ENCODE measurements at places on chromosomes 3 and 15. TPM values are rescaled to one million over a fixed set of nuclear protein-coding genes. Genes with fewer than 3 reads are reported as not detected.
A peak's percentile ranks its signal among the peaks of the same experiment; 100 is the strongest.

DNA sequence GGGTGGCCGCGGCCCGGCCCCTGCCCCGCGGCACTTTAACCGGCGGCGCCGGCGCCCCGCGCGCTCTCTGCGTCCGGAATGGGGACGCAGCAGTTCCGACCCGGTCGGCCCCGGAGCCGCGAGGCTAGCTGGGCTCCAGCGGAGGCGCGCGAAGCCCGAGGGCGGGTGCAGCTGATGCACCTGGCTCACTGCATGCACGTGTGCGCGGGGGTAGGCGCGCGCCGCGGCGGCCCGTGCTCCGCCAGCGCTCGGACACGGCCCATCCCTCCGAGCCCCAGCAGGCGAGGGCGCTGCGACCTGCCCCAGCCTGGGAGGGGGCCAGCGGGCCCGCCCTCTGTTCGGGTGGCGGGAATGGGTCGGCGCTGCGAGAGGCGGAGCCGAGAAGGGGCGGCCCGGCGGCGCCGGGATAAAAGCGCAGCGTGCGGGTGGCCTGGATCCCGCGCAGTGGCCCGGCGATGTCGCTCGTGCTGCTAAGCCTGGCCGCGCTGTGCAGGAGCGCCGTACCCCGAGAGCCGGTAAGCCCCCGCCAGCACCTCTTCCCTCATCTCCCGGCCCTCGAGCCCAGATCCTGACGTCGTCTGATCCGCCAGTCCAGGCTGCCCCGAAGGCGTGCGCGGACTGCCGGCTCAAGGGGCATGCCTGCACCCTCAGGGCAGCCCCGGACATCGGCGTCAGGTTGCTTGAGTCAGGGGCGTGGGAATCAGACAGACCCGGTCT, at the start of the genes CHDH and IL17RB:
Gene CHDH (minus strand): TSS at position 286 of the 717 bp plus-strand sequence. CDS start 22,411 bp downstream, outside the sequence.
Gene IL17RB (plus strand): TSS at position 435 of the 717 bp plus-strand sequence. CDS start 21 bp downstream, at position 456.
- H3K27ac ChIP-seq: no peak within 1 kb of the TSS
- H3K4me3 ChIP-seq: peak within 1 kb of the TSS; percentile 61
- DNase-seq: peak; percentile 84
- H3K4me1 ChIP-seq: peaks cover 11% of the 10 kb centered on the region
- H3K27me3 ChIP-seq: peaks cover 30% of the 10 kb centered on the region
- no peaks in the 10 kb centered on the region for H3K36me3 ChIP-seq

DNA sequence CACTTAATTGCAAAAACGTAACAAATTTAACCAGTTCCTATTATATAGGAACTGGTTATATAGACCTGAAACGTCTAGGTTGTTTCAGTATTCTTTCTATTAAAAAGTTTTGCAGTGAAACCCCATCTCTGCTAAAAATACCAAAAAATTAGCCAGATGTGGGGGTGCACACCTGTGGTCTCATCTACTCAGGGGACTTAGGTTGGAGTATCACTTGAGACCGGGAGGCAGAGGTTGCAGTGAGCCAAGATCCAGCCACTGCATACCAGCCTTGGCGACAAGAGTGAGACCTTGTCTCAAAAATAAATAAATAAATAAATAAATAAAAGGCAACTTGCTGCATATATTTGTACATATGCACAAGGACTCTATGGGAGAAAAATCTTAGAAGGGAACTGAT, 387.0 kb downstream of the TUSC7 start:
- H3K4me3 ChIP-seq: no peak overlapping the region
- no peak for DNase-seq
- no peak overlapping the region for H3K27ac ChIP-seq

DNA sequence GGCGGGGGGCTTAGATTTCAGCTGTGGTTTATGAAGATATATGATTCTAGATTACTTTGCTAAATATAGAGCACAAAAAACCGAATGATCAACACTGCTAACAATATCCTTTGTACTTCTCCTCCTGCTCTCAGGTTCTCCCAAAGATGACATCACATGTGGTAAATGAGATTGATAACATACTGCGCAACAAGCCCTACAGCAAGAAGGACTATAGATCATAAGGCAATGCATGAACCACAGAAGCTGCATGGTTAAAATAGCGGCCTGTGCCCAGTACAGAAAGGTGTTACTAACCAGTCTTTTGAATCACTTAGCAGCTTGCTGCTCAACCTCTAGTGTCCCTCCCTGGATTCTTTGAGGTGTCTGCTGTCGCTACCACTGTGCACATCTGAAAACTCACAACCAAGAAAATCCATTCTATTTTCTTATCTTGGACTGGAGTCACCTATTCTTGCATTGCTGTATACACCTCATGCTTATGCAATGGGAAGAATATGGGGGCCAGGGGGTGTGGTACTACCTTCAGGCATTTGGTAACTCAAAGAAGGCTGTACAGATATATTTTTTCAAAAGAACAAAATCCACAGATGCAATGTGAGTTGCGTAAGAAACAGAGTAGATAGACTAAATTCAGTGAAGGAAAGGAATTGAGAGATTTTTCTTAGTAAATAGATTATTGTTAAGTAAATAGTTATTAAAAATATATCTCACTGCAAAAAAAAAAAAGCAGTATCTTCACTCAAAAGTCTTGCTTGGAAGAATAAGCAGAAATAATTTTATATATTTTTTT, 18.2 kb downstream of the SSR3 start:
- no peaks in the 10 kb centered on the region for H3K27me3 ChIP-seq
- no peak for DNase-seq
- peaks cover 8% of the 10 kb centered on the region for H3K36me3 ChIP-seq
- H3K27ac ChIP-seq: no peak overlapping the region
- H3K4me3 ChIP-seq: no peak overlapping the region
- H3K4me1 ChIP-seq: no peaks in the 10 kb centered on the region

DNA sequence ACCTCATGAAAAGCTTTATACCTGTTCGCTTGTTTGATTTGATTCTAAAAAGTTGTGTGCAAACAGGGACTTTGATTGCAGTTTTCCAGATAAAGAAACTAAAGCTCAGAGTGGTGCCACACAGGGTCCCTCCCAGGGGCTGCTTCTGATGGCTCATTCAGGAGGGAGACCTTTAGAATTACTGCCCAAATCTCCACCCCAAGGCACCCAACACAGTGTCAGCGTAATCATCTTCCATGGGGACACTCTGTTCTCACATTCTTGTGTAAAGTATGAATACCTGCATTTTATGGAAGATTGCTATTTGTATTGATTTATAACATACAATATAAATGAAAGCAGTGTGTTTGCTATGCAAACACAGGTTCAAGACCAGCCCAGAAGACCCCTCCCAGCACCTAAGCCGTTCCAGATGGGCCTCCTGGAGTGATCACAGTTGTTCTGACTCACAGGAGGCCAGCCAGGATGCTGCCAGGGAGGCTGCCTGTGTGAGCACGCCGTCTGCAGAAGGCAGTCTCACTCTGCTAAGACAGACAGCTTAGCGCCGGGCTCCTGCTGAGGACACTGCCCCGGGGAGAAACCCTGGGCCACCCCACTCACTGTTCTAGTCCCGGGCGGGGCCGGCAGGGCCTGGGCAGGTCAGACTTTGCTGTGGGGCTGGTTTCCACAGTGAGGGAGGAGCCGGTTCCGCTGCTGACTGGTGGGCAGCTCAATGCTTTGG, 185.6 kb downstream of the FAM43A start:
- no peak overlapping the region for H3K4me3 ChIP-seq
- H3K4me1 ChIP-seq: peaks cover 20% of the 10 kb centered on the region
- DNase-seq: peak; percentile 49

DNA sequence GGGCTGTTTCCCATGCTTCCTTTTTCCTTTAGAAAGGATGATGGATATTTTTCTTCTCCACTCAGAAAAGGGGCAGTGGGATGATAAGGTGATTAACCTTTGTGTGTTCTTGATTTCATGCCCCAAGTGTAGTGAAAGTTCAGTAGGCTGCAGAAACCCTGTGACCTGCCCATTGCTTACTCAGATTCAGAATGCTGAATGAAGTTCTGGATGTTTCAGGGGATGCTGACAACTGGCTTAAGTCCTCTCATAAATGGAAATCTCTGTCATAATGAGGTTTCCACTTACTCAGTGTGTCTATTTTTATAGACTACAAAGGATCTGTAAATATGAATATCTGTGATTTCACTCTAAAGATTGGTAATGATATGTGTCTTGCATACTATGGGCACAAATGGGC, 471.3 kb upstream of the TPRG1 start:
- no peaks in the 10 kb centered on the region for H3K27me3 ChIP-seq
- no peak overlapping the region for H3K4me3 ChIP-seq
- H3K27ac ChIP-seq: no peak overlapping the region
- H3K36me3 ChIP-seq: no peaks in the 10 kb centered on the region

- no peaks in the 10 kb centered on the region for H3K27me3 ChIP-seq
- H3K27ac ChIP-seq: no peak overlapping the region
- H3K4me3 ChIP-seq: no peak overlapping the region
- H3K36me3 ChIP-seq: no peaks in the 10 kb centered on the region
These were observed 22.6 kb downstream of the CRTC3 start for GRCh38 chr15:90552162-90552928.

The C3orf62 gene
- total RNA-seq: 3.4 TPM

The ECT2 gene
- total RNA-seq: 267 TPM

The LRRC31 gene
- total RNA-seq: not detected

Measured in neural progenitor cell (in vitro differentiated cells).